Activated naive CD4-positive, alpha-beta T cell treated with anti-CD3 and anti-CD28 coated beads, Interleukin-2, amount 10 ng/mL, durations not matched to agents 7 days and 5 days (primary cell): ENCODE measurements at places on chromosomes 5 and 9.

DNA sequence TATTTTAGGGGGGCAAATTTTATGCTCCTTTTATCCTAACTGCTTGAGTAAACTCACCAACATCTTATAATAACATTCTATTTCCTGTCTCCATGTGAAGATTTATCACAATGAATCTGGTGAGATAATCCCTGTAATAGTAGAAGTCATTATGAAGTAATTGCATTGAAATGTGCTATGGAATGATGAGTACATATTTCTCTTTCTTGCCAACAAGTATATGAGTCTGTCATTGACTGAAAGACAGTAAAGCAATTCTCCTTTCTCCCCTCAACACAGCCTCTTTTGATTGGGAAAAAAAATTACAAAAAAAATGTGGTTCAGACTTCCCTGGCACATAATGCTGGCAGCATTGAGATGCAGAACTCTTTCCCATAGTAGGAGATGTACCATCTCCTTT, 459.2 kb upstream of the RGMB start:
- H3K27me3 ChIP-seq, result no peaks in the 10 kb centered on the region
- H3K4me1 ChIP-seq, result peaks cover 8% of the 10 kb centered on the region
- no peak for DNase-seq
- no peak overlapping the region for H3K27ac ChIP-seq
- no peak overlapping the region for H3K4me3 ChIP-seq

GRCh38 chr9:82882748-82883147, 180.2 kb downstream of the RASEF start:
- DNase-seq, result no peak
- H3K4me3 ChIP-seq, result no peak overlapping the region
- H3K27me3 ChIP-seq, result no peaks in the 10 kb centered on the region
- H3K27ac ChIP-seq, result no peak overlapping the region
- H3K4me1 ChIP-seq, result no peaks in the 10 kb centered on the region

- no peaks in the 10 kb centered on the region for H3K36me3 ChIP-seq
- H3K27ac ChIP-seq, result no peak overlapping the region
- DNase-seq, result no peak
- H3K4me3 ChIP-seq, result no peak overlapping the region
These were observed 31.0 kb upstream of the GARNL3 start for GRCh38 chr9:127233550-127233949.

- no peak for DNase-seq
- no peaks in the 10 kb centered on the region for H3K27me3 ChIP-seq
- H3K27ac ChIP-seq, result no peak overlapping the region
- H3K4me3 ChIP-seq, result no peak overlapping the region
- H3K36me3 ChIP-seq, result no peaks in the 10 kb centered on the region
These were observed 77.9 kb downstream of the SLIT3 start for GRCh38 chr5:169222934-169223594.

- H3K4me3 ChIP-seq, result peak overlapping the region; percentile 78
- H3K27me3 ChIP-seq, result peaks cover 30% of the 10 kb centered on the region
- H3K36me3 ChIP-seq, result no peaks in the 10 kb centered on the region
- H3K4me1 ChIP-seq, result peaks cover 22% of the 10 kb centered on the region
These were observed 642 bp upstream of the ITGA1 start for GRCh38 chr5:52786949-52787599.

DNA sequence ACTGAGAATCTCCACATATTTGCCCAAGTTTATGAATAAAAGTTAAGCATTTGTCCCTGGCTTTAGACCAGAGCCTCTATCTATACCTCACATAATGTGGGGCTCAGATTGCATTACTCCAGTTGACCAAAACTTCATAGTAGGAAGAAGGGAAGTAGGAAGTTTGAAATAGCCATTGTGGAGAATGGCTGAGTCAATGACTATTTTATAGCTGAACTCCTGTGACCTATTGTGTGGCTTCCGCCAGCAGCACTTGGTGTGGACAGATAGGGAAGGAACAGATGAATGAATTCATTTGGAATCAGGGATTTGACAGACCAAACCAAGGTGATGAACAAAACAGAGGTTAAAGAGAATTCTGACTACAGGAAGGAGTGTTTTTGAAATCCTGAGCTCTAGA, 92.9 kb upstream of the LPAR1 start:
- no peak overlapping the region for H3K27ac ChIP-seq
- no peaks in the 10 kb centered on the region for H3K27me3 ChIP-seq
- DNase-seq, result no peak
- H3K4me1 ChIP-seq, result no peaks in the 10 kb centered on the region
- H3K36me3 ChIP-seq, result no peaks in the 10 kb centered on the region
- no peak overlapping the region for H3K4me3 ChIP-seq
